Omental fat pad (tissue), 4 donors: ENCODE measurements at places on chromosomes 6 and 20. TPM values are rescaled to one million over a fixed set of nuclear protein-coding genes. Genes with fewer than 3 reads are reported as not detected.

Gene HFE
- total RNA-seq: 9.9 TPM

Gene DNAH8
- total RNA-seq: not detected

Gene CRIP3
- total RNA-seq: not detected

Gene ZFP57
- 1.9 TPM for total RNA-seq

Gene SPATA25
- total RNA-seq: 4.0 TPM

Gene TINAG
- total RNA-seq: not detected

Gene BPIFB1
- not detected for total RNA-seq

Gene MAFB
- total RNA-seq: 173 TPM

Gene NMBR
- not detected for total RNA-seq

Gene NKX2-2
- total RNA-seq: not detected
